Kidney epithelial cell (primary cell): ENCODE measurements at places on chromosomes 7 and 10.

DNA sequence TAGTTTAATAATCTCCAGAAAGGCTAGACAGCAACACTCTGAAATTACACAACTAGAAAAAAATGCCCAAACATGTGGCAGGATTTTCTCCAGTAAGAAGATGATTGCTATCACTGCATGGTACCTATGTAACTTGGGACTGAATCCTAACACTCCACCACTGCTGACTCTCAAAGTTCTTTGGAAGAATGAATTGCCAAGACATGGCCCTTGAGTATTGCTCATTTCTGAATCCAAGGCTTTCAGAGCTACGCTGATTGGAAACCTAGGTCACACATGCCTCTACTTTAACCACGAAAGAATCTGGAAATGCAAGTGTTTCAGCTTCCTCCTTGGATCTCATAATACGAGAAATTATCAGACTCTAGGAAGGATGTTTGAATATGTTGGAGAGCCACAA lies 167.5 kb upstream of the CELF2 start:
- DNase-seq: no peak

GRCh38 chr7:146635205-146636032 lies 518.8 kb downstream of the CNTNAP2 start:
- no peak for DNase-seq

GRCh38 chr10:27541796-27542729 lies 38.0 kb downstream of the RAB18 start:
- no peak for DNase-seq

GRCh38 chr10:88194041-88194887 lies 330.8 kb downstream of the PTEN start:
- DNase-seq: no peak

- DNase-seq: peak; percentile 92
These were observed 87.4 kb upstream of the TNS3 start for GRCh38 chr7:47669178-47669891.

DNA sequence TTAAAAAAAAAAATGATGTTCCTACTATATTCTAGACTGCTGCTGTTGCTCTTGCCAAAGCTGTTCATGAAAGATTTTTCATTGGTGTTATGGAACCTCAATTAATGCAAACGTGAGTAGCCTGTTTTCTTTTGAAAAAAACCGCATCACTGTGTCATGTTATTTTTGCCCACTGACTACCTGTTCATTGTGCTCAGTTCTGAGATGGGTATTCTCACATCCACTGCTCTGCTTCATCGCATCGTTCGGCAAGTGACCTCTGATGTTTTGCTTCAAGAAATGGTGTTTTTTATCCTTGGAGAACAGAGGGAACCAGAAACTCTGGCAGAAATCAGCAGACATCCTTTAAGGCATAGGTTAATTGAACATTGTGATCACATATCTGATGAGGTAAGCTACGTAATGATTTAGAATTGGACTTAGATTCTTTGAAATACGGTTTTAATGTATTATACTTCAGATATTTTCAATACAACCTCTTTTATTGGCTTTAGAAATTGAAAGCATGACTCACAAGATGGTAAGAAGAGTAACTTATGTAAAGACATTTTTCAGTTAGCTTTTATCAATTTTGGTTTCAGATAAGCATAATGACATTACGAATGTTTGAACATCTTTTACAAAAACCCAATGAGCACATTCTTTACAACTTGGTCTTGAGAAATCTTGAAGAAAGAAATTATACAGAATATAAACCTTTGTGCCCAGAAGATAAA lies 24.6 kb downstream of the FHIP2A start:
- no peak for DNase-seq

DNA sequence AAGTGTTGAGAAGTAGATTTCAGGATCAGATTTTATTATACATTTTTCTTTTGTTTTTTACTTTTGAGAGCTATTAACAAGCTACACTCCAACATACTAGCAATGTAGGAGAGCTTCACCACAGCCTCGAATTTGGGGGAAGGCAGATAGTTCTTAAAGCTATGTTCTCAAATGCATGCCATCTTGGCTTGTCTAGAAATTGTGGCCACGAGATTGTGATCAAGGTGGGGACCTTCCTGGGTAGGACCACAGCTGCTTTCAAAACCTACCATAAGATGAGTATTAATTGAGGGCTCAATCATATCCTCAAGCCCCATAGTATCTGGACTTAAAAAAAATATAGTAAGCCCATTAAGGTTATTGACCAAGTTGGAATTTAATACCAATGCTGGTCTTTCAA lies 27.9 kb upstream of the JAZF1 start:
- no peak for DNase-seq

GRCh38 chr10:123996302-123996701 lies 97.1 kb downstream of the CHST15 start:
- DNase-seq: no peak

GRCh38 chr10:58266003-58266825 lies 1.5 kb downstream of the IPMK start:
- no peak for DNase-seq

DNA sequence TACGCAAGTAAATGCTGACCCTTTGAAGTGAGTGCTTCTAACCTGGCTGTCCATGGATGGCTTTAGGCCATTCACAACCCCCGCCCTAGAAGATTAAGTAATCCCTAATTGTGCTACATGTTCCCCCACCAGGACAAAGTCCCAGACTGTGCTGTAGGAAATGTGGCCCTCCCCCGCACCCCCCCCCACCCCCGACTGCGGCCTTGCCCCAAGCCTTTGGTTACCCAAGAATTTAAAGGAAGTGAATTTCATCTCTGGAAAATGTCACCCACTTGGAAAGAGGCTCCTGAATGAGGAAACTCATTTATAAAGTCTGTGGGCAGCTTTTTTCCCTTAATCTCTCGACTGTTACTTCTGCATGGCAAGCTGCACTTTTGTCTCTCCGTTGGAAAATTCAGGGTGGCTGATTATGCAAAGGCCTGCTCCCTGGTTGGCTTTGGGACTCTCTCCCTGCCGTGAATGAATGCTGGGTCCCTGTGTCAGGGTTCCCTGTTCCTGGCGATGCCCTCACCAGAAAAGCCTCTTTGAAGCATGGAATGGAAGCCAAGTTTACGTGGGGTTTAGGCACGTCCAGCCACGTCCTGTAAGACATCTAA lies 31.4 kb upstream of the AQP1 start:
- DNase-seq: no peak

DNA sequence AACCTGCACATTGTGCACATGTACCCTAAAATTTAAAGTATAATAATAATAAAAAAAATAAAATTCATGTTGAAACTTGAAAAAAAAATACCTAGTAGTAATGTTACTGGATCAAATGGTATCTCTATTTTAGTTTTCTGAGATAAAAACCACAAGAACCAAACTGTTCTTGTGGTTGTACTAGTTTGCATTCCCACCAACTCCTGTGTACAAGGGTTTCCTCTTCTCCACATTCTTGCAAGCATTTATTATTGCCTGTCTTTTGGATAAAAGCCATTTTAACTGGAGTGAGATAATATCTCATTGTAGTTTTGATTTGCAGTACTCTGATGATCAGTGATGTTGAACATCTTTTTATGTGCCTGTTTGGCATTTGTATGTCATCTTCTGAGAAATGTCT lies 177.7 kb downstream of the KIF20B start:
- no peak for DNase-seq

GRCh38 chr10:8298896-8299570 lies 244.5 kb downstream of the GATA3 start:
- no peak for DNase-seq

GRCh38 chr7:102875700-102876295 lies 37.0 kb upstream of the LRRC17 start:
- peak; percentile 100 for DNase-seq

DNA sequence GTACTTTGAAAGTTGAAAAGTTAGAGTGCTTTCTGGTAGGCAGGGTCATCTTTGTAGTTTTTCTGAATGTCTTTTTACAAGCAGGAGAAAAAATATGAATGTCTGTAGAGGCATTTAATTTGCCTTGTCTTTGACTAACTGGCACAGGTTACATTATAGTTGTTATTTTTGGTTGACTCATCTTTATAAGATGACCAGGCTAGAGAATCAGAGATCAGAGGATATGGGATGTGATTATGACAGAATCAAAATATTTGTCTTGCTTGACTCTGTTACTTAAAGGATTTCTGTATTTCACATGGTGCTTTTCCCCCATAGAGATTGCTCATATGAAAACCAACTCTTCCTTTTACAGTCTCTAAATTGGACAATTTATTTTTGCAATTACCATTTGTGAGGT lies 2.4 kb downstream of the ZMYND11 start:
- DNase-seq: no peak
